ENCODE measurements at places on chromosomes 4 and X. TPM values are rescaled to one million over a fixed set of nuclear protein-coding genes. Genes with fewer than 3 reads are reported as not detected.

DNA sequence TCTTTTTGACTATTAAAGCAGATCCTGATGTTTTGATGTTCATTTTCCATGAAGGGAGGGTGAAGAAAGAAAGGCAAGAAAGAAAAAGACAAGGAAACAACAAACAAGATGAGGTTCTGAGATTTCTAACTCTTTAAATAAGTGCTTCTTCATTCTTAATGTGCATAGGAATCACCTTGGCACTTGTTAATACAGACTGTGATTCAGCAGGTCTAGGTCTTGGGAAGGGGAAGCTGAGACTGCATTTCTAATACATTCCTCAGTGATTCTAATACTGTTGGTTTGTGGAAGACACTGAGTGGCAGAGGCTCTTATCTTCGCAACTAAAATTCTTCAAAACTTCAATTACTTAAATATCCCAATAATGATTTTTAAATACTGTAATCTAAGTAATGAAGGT, 95.2 kb upstream of the NAP1L5 start:
- H3K36me3 ChIP-seq: no peaks in the 10 kb centered on the region
- no peak overlapping the region for H3K27ac ChIP-seq
- no peak for DNase-seq
- no peak overlapping the region for H3K4me3 ChIP-seq

- H3K36me3 ChIP-seq: no peaks in the 10 kb centered on the region
- no peak for DNase-seq
- no peak overlapping the region for H3K27ac ChIP-seq
- H3K4me3 ChIP-seq: no peak overlapping the region
These were observed 73.1 kb downstream of the MAGEB17 start for GRCh38 chrX:16240231-16240905.

DNA sequence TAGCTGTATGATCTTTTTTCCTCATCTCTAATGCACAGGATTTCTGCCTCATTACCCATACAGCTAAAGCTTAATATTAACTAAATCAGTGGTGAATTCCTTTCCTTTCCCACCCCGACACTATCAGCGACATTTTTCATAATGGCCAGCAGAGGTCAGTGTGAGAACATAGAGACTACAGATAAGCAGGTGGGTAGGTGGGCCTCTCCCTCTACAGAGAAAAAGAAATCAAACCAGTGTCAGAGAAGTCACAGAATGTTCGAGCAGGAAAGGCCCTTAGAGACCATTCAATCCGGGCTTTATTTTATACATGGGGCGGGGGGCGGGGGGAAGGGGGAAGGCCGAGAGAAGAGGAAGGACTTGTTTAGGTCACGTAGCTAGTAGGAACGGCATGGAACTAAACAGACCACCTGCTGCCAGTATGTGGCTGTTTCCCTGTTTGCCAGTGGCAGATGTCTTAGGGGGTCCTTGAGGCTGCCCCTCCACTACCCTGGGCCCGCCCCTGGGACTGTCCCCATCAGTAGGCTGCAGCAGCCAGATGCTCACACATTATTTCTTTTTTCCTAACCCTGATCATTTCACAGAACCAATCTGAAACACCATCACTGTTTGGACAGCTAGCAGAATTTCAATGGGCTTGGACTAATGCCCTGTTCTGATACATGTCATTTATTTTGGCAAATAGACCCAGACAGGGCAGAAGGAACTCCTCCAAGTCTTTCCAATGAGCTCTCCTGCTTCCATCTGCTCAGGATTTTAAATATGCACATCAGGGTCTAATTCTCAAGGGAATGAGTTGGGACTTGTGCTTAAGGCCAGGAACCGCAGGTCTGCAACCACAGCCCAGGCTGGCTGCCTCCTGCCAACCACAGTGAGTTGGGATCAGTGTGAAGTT, 133.4 kb downstream of the ATG4A start:
- no peaks in the 10 kb centered on the region for H3K4me1 ChIP-seq
- peaks cover 14% of the 10 kb centered on the region for H3K27me3 ChIP-seq
- DNase-seq: no peak
- H3K36me3 ChIP-seq: no peaks in the 10 kb centered on the region
- no peak overlapping the region for H3K27ac ChIP-seq

GRCh38 chr4:80182237-80182866, 15.0 kb upstream of the PRDM8 start:
- peaks cover 11% of the 10 kb centered on the region for H3K27me3 ChIP-seq
- peaks cover 20% of the 10 kb centered on the region for H3K4me1 ChIP-seq
- H3K4me3 ChIP-seq: no peak overlapping the region
- H3K27ac ChIP-seq: no peak overlapping the region
- DNase-seq: no peak
- no peaks in the 10 kb centered on the region for H3K36me3 ChIP-seq

GRCh38 chr4:176300565-176300964, 19.2 kb upstream of the SPCS3 start:
- DNase-seq: no peak
- H3K36me3 ChIP-seq: no peaks in the 10 kb centered on the region
- peaks cover 5% of the 10 kb centered on the region for H3K27me3 ChIP-seq
- no peak overlapping the region for H3K4me3 ChIP-seq

DNA sequence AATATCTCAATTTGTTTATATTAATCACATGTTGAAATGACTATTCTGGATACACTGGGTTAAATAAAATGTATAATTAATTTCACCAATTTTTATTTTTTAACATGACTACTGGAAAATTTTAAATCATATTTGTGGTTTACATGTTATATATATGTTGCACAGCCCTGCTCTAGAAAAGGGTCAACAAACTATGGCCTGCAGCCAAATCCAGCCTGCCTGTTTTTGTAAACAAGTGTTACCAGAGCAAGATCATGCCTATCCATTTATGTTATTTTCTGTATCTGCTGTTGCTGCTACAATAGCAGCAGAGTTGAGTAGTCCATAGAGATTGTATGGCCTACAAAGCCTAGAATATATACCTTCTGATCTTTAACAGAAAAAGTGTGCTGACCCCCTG, 1.2 kb downstream of the TCEANC start:
- no peaks in the 10 kb centered on the region for H3K27me3 ChIP-seq
- no peak overlapping the region for H3K27ac ChIP-seq
- peaks cover 22% of the 10 kb centered on the region for H3K4me1 ChIP-seq
- peak overlapping the region; percentile 63 for H3K4me3 ChIP-seq

GRCh38 chrX:123860983-123861382, 1.1 kb downstream of the XIAP start:
- no peak for DNase-seq
- peak overlapping the region; percentile 62 for H3K4me3 ChIP-seq
- no peaks in the 10 kb centered on the region for H3K27me3 ChIP-seq
- no peaks in the 10 kb centered on the region for H3K4me1 ChIP-seq

- no peak overlapping the region for H3K4me3 ChIP-seq
- H3K4me1 ChIP-seq: peaks cover 4% of the 10 kb centered on the region
- no peaks in the 10 kb centered on the region for H3K36me3 ChIP-seq
- no peaks in the 10 kb centered on the region for H3K27me3 ChIP-seq
- H3K27ac ChIP-seq: no peak overlapping the region
These were observed 4.0 kb upstream of the ZNF518B start for GRCh38 chr4:10461091-10461849.

GRCh38 chr4:166039822-166040221, 166.8 kb downstream of the TLL1 start:
- DNase-seq: no peak
- no peaks in the 10 kb centered on the region for H3K4me1 ChIP-seq
- H3K36me3 ChIP-seq: no peaks in the 10 kb centered on the region
- no peak overlapping the region for H3K4me3 ChIP-seq

GRCh38 chr4:81314196-81314896, 99.3 kb upstream of the PRKG2 start:
- H3K4me1 ChIP-seq: no peaks in the 10 kb centered on the region
- DNase-seq: peak; percentile 21
- H3K27me3 ChIP-seq: no peaks in the 10 kb centered on the region
- H3K27ac ChIP-seq: no peak overlapping the region
- no peak overlapping the region for H3K4me3 ChIP-seq

GRCh38 chrX:132488819-132489577, at the start of gene MBNL3:
TSS of gene MBNL3 (minus strand) at chrX:132489038. CDS start at chrX:132439611, 49,427 bp downstream.
- DNase-seq: peak; percentile 75
- H3K27ac ChIP-seq: peak within 1 kb of the TSS; percentile 30
- H3K4me3 ChIP-seq: peak within 1 kb of the TSS; percentile 39
- no peaks in the 10 kb centered on the region for H3K36me3 ChIP-seq
- H3K4me1 ChIP-seq: no peaks in the 10 kb centered on the region

- H3K4me1 ChIP-seq: peaks cover 18% of the 10 kb centered on the region
- H3K27me3 ChIP-seq: no peaks in the 10 kb centered on the region
- no peaks in the 10 kb centered on the region for H3K36me3 ChIP-seq
- H3K4me3 ChIP-seq: no peak overlapping the region
- no peak for DNase-seq
These were observed 261.8 kb downstream of the CAMK2D start for GRCh38 chr4:113499696-113500095.

- DNase-seq: no peak
- no peak overlapping the region for H3K27ac ChIP-seq
- H3K36me3 ChIP-seq: peaks cover 6% of the 10 kb centered on the region
- H3K27me3 ChIP-seq: no peaks in the 10 kb centered on the region
These were observed 49.9 kb upstream of the FHDC1 start for GRCh38 chr4:152886201-152886600.

- H3K27ac ChIP-seq: no peak overlapping the region
- no peaks in the 10 kb centered on the region for H3K36me3 ChIP-seq
- no peaks in the 10 kb centered on the region for H3K4me1 ChIP-seq
- H3K4me3 ChIP-seq: no peak overlapping the region
- no peak for DNase-seq
- H3K27me3 ChIP-seq: no peaks in the 10 kb centered on the region
These were observed 133.2 kb downstream of the NLGN4X start for GRCh38 chrX:6095469-6095868.

DNA sequence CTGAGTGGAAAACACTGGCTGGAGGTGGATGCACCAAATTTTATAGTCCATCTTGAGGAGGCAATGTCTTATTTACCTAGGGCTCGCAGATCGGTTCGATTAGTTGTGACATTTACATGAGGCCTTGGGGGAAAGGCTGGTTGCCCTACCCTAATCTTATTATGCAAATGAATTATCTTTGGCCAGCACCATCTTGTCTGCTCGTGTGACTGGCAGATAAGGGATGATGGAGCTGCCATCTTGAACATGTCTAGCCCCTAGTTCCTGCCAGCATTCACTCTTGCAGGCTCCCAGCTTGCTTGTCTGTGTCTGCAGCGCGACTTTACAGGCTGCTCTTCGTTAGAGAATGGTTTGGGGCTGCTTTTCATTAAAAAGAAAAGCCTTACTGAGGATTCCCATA, 61.9 kb downstream of the SEC24B start:
- no peaks in the 10 kb centered on the region for H3K36me3 ChIP-seq
- H3K27me3 ChIP-seq: no peaks in the 10 kb centered on the region

GRCh38 chr4:98166025-98166730, 22.9 kb upstream of the STPG2 start:
- no peaks in the 10 kb centered on the region for H3K27me3 ChIP-seq
- DNase-seq: peak; percentile 79
- H3K4me3 ChIP-seq: no peak overlapping the region
- H3K27ac ChIP-seq: no peak overlapping the region
- no peaks in the 10 kb centered on the region for H3K4me1 ChIP-seq
- no peaks in the 10 kb centered on the region for H3K36me3 ChIP-seq

DNA sequence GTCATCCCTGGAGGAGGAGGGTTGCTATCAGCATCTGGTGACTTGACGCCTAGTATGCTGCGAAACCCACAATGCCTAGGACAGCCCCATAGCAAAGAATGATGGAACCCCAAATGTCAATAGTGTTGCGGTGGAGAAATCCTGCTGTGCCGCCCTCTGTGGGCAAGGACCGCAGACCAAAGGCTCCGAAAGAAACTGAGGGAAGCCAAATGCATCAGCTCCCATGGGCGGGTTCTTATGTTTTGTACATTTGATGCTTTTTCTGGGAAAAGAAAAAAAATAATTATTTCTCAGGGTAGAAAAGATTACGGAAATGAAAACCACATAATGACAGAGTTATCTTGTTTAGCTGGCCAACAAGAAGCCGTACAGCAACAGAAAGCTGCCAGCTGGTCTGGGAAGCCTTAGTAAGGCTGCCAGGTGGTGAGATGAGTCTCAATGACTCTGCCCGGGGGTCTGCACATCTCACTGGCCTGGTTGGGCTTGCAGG, 95.0 kb upstream of the TBL1X start:
- no peaks in the 10 kb centered on the region for H3K4me1 ChIP-seq
- no peak for DNase-seq
- no peaks in the 10 kb centered on the region for H3K27me3 ChIP-seq
- no peak overlapping the region for H3K27ac ChIP-seq
- no peaks in the 10 kb centered on the region for H3K36me3 ChIP-seq

DNA sequence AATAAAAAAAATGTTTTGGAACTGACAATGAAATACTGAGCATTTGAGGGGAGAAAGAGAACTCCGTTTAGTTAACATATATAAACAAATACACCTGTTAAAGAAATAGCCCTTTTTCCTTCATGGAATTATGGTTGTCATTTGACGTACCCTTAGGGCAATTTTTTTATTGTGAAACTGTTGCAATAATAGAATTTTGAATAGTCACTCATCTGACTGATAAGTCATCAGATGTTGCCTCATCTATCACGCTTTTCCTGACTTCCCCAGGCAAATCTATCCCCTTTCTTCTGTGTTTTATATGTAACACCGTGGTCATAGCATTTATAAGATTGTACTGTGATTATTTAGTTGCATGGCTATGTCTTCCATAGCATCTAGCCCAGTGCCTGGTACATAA, 69.0 kb upstream of the HDAC8 start:
- no peaks in the 10 kb centered on the region for H3K27me3 ChIP-seq
- no peak overlapping the region for H3K4me3 ChIP-seq
- DNase-seq: no peak

DNA sequence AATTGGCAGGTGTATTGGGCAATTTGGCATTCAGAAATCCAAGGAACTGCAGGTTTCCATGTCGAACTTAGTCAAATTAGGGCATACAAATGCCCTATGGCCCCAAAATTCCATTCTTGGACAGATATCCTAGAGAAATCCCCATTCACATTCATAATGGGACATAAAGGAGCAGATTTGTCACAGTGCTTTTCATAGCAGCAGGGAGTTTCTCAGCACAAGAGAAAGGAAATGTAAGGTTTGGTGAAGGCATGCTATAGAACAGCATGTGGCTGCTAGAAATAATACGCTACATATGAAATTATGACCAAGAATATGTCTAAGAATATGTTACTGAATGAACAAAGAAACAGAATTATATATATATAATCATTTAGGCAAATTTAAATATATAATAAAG, 437.5 kb upstream of the BOD1L1 start:
- H3K4me3 ChIP-seq: no peak overlapping the region
- H3K36me3 ChIP-seq: no peaks in the 10 kb centered on the region
- no peaks in the 10 kb centered on the region for H3K27me3 ChIP-seq
- DNase-seq: no peak

DNA sequence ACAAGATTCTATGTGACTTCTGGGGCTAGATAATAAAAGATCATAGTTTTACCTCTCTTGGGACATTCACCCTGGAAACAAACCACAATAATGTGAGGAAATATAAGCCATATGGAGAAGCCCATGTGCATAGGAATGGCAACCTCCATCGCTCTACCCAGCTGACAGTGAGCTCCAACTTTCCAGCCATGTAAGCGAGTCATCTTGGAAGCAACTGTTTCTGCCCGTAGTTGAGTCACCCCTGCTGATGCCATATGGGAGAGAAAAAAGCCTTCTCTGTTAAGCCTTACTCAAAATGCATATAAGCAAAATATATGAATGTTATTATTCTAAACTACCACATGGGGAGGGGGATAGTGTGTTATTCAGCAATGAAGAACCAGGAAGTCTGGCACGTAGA, 31.4 kb upstream of the RELL1 start:
- no peaks in the 10 kb centered on the region for H3K27me3 ChIP-seq
- no peaks in the 10 kb centered on the region for H3K4me1 ChIP-seq
- no peak overlapping the region for H3K27ac ChIP-seq
- no peak overlapping the region for H3K4me3 ChIP-seq
- no peaks in the 10 kb centered on the region for H3K36me3 ChIP-seq

Gene BLOC1S4
- 18.7 TPM for total RNA-seq

Gene OPHN1
- 6.5 TPM for total RNA-seq

Gene KIT
- total RNA-seq: 5.3 TPM

Gene PLXNB3
- 53.5 TPM for total RNA-seq

Gene MAGEE2
- 0.19 TPM for total RNA-seq

Gene TASL
- 1.7 TPM for total RNA-seq

Gene PDGFC
- total RNA-seq: 47.0 TPM

Measured in adrenal gland (tissue), 19 donors.